Activated CD8-positive, alpha-beta memory T cell treated with anti-CD3 and anti-CD28 coated beads for 1 hour (primary cell): ENCODE measurements at places on chromosomes 4 and X.

- DNase-seq = no peak
Measured at GRCh38 chr4:145333786-145334185, 147.9 kb upstream of the SMAD1 start.

GRCh38 chrX:48934581-48935300, 15.9 kb upstream of the PIM2 start:
- no peak for DNase-seq

GRCh38 chrX:37745835-37746217, 34.0 kb upstream of the CYBB start:
- DNase-seq = no peak

- DNase-seq = no peak
Measured at GRCh38 chr4:140995058-140995457, 138.2 kb downstream of the RNF150 start.

DNA sequence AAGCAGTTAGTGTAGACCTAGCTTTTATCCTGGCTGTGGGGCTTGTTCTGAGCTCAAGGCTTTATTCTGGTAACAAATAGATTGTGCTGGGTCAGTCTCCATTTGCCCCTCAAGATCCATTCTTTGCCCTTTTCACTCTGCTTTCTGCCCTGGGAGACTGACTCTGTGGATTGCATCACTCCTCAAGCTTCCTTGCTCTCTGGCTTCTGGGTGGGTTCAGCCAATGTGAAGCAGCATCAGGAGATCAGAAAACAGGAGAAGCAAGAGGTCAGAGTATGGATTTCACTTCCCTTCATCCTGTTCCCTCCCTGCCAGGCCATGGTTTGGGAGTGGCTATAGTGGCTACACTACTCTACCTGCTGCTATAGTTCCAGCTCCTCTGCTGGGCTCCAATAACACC, 184.1 kb upstream of the NDP start:
- DNase-seq = no peak

DNA sequence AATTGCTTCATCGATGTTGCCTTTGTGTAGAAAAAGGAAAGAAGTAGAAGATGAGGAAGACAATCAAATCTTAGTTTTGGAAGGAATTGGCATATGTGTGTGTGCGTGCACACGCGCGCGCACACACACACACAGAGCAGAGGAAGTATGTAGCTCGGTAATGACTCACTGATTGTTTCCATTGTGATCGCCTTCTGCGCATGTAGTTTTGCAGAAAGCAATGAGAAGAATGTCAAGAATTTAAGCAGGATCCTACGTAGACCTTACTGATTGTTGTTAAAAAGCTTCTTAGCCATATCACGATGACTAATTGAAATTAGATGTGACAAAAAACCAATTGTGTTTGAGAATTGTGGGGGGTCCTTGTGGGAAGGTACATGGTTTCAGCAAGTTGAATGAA, 12.8 kb upstream of the LIMCH1 start:
- no peak for DNase-seq

DNA sequence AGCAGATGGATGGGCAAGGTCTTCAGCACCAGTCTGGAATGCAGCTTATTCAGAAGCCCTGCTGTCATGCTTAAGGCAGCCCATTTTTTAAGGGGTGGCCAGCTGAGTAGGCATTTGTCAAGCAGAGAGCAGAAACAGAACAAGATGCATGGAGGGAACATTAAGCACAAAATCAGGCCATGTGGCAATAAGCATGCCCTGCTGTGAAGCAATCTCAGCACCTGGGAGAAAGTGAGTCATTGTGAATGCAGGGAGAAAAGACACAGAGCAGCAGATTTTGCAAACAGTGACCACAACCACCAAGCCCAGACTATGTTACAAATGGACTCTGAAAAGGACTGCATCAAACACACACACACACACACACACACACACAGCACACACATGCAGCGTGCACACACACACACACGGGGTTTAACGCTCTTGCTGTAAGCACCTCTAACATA, 94.1 kb upstream of the GALNT7 start:
- DNase-seq = no peak

GRCh38 chrX:24668111-24668510, 21.0 kb upstream of the PCYT1B start:
- no peak for DNase-seq

DNA sequence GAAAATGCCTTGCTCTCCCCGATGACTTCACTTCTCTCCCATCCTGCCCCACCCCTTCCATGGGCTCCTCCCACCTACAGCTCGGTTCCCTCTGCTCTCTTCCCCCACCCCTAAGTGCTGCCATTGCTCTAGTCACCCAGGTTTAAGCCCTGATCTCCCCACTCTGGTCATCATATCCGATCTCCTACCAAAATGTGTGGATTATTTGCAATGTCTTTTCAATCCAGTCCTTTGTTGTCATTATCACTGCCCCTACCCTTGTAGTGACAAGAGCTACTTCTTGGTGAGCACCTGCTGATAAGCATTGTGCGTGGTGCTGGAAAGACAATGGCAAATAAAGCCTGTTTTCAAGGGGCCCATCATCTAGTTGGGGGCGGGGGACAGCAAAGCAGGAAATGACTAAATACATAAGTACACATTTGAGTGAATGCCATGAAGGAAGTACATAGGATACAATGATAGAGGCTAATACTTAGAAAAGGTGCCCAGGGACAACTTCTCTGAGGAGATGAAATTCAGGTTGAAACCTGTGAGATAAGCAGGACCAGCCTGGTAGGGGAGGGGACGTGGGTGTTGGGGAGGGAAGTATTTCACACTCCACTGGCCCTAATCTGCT, 63.8 kb downstream of the DLG3 start:
- DNase-seq = no peak
